ENCODE measurements at places on chromosomes 6 and 20. TPM values are rescaled to one million over a fixed set of nuclear protein-coding genes. Genes with fewer than 3 reads are reported as not detected.

TSPO2 gene
- total RNA-seq, result not detected

TP53TG5 gene
- not detected for total RNA-seq

GCM1 gene
- not detected for total RNA-seq

FRK gene
- total RNA-seq, result 0.15 TPM

FAM83B gene
- 0.15 TPM for total RNA-seq

PBOV1 gene
- not detected for total RNA-seq

MUCL3 gene
- not detected for total RNA-seq

BEND6 gene
- total RNA-seq, result 7.1 TPM

Measured in bronchus fibroblast of lung (primary cell).